ENCODE measurements at places on chromosomes 13 and 19.
A peak's percentile ranks its signal among the peaks of the same experiment; 100 is the strongest.

DNA sequence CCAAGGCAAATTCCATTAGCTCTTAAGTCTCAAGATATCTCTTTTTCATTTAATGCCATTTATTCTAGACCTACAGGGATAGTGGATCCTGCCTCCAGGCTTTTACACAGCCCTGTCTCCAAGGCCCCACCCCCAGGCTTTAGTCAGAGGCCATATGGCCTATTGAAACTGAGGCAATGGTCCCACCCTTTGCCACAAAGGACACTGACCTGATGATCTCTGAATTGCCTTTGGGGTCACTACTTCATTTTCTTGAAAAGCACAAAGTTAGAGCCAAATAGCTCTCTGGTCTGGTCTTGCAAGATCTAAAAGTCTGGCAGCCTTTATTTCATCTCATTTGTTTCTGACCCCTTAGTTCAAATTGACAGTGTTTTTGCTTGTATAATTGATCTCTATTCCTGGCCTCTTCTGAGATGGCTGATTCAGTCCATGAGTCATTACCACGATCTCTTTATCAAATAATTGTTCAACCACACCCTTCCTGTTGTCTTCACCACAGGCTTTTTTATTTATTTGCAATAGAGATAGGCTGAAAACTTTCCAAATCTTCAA, 209.8 kb downstream of the FGF14 start:
- DNase-seq = no peak

GRCh38 chr13:45280011-45280410, 61.0 kb downstream of the TPT1 start:
- no peak for DNase-seq

DNA sequence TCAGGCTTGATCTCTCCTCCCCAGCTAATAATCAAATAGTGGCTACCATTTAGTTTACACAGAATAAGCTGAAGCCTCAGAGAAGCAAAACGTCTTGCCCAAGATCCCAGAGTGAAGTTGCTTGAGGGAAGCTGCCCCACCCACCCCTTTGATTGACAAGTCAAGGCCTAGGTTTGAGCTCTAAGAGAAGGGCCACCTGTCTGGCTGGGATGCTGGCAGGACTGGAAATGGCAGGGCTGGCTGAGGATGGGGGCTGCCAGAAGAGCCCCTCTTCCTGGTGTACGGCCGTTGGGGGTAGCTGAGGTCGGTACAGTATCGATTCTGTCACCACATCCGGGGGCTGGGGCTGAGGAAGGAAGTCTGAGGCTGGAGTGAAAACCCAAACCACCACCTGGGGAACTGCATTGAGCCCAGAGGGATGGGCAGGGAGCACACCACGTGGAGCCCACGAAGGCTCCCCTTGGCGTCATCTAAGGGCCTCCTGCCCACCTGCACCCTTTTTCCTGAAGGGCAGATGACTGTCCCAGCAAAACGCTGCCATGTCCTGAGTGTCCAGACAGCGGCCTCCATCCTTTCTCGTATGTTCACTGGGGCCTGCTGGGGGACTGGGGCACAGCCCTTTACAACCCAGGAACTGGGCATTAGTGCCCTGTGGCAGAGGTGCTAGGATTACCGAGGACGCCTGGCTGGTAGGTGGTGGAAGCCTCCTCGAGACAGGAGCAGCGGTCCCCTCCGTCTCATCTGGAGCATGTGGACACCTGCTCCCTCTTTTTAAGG, 1.4 kb upstream of the PRKD2 start:
- DNase-seq = peak; percentile 71

DNA sequence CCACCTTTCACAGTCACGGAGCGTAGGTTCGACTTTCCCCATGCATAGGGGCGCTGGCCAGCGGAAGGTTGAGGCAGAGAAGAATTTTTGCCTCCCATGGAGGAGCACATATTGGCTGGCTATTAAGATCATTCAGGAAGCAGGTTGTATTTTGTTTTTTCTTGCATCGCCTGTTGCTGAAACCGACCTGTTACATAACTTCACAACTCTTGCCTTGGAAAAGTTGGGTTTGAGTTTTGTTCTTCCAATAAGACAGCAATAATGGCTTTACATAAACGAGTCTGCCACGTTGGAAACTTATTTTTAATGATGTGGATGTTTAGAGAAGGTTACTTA, 1.4 kb downstream of the UPF1 start:
- DNase-seq = no peak

GRCh38 chr13:51552027-51552426, 32.2 kb upstream of the WDFY2 start:
- DNase-seq = no peak

DNA sequence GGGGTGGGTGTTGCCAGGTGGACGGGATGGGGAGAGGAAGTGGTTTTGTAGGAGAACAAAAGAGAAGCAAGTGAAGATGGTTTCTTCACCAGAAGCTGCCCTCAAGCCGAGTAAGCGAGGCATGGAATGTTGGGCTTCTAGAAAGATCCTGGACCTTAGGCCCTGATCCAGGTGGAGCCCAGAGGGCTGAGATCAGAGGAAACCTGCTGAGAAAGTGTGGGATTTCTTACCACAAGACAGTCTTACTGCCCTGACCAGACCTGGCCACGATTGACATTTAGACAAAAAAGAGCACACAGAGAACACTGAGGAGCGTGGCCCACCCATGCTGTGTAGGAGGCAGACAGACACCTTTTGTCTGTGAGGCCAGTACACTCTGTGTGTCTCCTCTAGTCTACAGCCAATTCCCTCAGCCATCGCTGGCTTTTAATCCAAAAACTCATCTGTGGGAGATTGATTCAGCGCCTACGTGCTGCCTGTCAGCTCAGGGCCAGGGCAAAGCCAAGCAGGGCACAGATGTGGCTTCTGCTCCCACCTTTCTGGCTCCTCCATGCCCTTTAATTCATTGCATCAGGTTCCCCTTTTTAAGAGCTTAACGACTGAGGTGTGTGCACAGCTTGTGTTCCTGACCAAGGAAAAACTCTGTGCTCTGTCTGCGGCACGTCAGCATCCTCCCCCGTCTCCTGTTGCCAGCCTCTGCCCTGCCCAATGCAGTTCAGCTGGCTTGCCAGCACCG, 123.3 kb downstream of the AKAP11 start:
- no peak for DNase-seq

- no peak for DNase-seq
Measured at GRCh38 chr13:113093580-113094409, 11.8 kb upstream of the F7 start.

GRCh38 chr13:67023130-67023876, 206.8 kb downstream of the PCDH9 start:
- no peak for DNase-seq

Data from CD4-positive, alpha-beta T cell treated with Interleukin-4 for 1 hour (primary cell).